ENCODE measurements at places on chromosomes 13 and 19.

- H3K4me3 ChIP-seq, result no peak overlapping the region
- peak overlapping the region; percentile 76 for H3K27ac ChIP-seq
- DNase-seq, result peak; percentile 90
- no peaks in the 10 kb centered on the region for H3K27me3 ChIP-seq
Observed at GRCh38 chr19:32471095-32471494, 65.5 kb downstream of the DPY19L3 start.

DNA sequence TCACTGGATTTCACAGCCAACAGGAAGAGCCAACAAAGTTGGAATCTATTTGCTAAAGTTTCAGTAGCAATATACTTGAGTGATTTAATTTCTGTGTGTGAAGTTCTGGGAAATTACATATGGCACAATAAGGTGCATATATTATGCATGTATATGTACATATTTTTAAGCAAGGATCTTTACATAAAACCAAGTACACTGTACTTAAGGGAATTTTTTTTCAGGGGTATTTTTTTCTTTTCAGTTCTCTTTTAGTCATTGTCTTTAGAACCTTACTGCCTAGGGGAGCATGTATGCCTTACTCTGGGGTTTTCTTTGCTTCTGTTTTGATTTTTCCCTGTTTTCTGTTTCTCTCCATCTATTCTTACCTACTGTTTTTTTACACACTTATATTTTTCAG is 7.4 kb downstream of the RAP2A start:
- DNase-seq, result no peak
- H3K4me1 ChIP-seq, result peaks cover 8% of the 10 kb centered on the region
- H3K36me3 ChIP-seq, result no peaks in the 10 kb centered on the region
- no peak overlapping the region for H3K4me3 ChIP-seq
- no peak overlapping the region for H3K27ac ChIP-seq

- H3K27me3 ChIP-seq, result no peaks in the 10 kb centered on the region
- no peaks in the 10 kb centered on the region for H3K36me3 ChIP-seq
- no peaks in the 10 kb centered on the region for H3K4me1 ChIP-seq
Observed at GRCh38 chr19:56321989-56322440, 7.4 kb upstream of the ZSCAN5A start.

DNA sequence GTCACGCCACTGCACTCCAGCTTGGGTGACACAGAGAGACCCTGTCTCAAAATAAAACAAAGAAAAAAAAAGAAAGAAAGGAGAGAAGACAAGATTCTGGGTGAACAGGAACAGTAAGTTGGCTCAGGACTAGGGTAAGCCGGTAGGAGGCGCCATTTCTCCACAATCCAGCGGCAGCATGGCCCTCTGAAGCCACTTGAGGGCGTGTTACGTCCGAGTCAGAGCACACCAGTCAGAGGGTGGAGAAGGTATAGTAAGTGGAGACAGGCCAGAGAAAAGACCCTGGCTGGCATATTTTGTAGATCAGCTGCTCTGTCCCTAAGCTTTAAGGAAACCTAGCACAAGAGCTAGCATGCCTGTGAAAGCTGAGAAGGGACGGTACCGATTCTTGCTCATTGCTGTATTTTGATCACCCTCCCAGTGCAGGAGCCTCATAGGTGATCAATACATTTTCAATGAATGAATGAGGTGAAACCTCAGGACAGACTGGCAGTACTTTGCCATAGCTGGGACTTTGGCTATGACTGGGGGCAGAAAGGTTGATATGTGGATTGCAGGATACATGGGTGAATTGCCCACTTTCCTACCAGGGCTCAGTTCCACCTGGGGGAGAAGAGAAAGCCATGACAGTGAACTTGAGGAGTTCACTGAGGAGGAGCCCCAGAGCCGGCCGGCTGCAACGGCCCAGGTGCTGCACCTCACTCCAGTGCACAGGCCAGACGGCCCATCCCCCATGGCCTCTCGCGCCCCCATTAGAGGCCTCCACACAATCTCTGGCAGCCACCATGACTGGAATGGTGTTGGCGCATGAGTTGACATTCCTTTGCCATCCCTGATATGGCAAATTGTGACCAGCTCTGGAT is 23.5 kb downstream of the POU2F2 start:
- no peaks in the 10 kb centered on the region for H3K4me1 ChIP-seq
- DNase-seq, result peak; percentile 68
- no peaks in the 10 kb centered on the region for H3K27me3 ChIP-seq
- H3K36me3 ChIP-seq, result no peaks in the 10 kb centered on the region
- no peak overlapping the region for H3K27ac ChIP-seq

DNA sequence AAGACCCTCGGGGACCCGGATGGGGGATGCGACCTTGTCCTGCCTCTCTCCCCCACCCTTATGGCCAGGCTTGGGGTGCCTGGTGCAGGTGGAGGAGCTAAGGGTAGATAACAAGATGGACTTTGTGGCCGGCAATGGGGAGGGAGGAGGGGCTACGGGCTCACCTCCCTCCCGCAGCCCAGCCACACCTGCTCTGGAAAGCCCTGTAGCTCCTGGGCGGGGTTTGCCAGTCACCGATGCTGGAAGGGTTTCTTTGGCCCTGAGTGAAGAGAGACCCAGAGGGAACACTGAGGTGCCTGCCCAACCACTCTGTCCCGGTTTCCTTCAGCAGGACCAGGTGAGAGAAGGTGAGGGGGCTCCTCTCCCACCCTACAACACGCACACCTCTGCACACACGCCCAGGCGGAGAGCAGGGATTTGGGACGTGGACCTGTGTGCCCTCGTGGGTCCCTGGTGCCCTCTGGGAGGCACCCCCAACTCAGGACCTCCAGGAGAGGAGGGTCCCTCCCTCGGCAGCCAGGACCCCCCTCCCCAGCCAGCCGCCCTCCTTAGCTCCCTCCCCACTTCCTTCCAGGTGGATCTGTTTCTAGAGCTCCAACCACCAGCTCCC is at the start of gene FUT2:
TSS of gene FUT2 (plus strand) at position 229 of the 610 bp plus-strand sequence. CDS start 6,986 bp downstream, outside the sequence.
- no peak within 1 kb of the TSS for H3K4me3 ChIP-seq
- no peak for DNase-seq
- H3K27ac ChIP-seq, result no peak within 1 kb of the TSS
- no peaks in the 10 kb centered on the region for H3K36me3 ChIP-seq
- H3K27me3 ChIP-seq, result no peaks in the 10 kb centered on the region
